ENCODE measurements at places on chromosomes 7 and 10.

GRCh38 chr10:122939856-122940543 is 14.0 kb downstream of the C10orf88 start:
- DNase-seq: peak; percentile 86

DNA sequence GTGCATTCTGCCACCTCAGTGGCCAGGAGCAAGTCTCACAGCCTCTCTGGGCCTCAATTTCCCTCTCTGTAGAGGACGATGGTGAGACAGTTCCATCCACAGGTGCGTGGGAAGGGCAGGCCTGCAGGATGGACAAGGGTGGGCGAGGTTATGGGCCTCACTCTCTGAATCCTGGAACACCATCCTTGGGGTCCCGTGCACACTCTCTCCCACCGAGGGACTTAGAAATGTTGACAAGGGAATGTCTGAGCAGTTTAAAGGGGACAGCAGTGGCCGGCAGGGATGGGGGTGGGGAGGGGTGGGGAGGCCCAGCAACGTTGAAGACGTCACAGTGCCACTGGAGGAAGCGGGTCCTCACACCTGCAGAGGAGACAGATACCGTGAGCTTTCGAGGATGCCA is 111.5 kb downstream of the FOXL3 start:
- DNase-seq: no peak

DNA sequence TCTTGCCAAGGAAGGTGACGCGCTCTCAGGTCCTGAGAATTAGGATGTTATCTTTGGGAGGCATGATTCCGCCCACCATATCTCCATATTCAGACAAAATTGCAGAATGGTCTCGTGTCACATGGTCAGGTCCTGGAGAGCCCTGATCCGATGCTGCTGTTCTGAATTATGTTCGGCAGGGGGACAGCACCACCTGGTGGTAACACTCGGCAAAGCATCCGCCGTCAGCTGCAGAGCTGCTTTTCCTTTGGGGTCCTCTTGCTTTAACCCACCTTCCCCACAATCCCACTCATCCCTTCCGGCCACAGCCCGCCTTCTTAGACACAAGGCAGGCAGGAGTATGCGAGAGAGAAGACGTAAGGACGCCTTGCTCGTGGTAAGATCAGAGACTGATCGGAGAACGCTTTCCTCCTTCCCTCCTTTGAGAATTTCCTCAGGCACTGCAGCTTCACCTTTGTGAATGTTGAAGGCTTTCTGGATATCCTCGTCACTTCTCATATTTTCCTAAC is 327.8 kb upstream of the C7orf33 start:
- DNase-seq: peak; percentile 44

- DNase-seq: no peak
Observed at GRCh38 chr10:101217044-101217425, 12.2 kb downstream of the LBX1 start.

DNA sequence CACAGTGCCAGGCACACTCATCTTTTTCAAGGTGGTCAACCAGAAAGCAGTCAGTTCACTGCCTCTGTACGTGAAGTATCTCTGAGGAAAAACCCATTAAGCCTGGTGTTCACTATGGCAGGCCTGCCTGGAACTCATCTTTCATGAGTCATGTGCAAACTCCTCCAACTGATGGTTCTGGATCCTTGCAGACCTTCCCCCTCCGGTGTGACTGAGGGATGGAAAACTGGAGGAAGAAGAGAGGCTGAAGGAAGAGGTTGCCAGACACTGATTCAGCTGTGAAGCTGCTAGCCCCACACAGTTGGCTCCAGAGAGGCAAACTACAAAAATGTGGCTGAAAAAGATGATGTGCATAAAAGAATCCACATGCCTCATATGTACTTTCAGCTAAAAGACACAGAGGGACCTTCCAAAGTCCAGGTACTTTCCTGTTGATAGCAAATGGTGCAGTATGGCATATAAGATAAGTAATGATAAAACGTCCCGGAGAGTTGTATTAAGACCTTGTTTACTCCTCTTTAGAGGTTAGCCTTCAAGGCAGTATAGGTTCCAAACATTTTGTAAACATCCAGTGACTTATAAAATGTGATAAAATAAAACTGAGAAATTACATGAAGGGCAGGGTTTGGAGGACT is 2.7 kb downstream of the CYP3A5 start:
- DNase-seq: no peak

- DNase-seq: no peak
Observed at GRCh38 chr10:84546609-84547008, 218.2 kb downstream of the CCSER2 start.

DNA sequence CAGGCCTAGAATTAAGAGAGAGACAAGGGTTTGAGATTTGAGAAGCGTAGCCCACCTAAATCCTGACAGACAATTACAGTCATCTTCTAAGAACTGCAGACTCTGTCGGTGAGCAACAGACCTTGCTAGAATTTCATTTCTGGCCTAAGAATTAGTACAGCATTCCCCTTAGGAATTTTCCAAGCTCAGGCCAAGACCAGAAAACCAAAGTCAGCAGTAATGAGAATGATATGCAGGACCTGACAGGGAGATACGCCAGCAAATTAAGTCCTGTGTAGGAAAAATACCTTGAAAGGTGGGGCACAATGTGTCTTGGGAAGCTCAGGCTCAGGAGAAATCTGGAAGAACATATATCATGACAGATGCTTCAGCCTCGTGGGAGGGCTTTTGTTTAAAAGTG is 52.7 kb upstream of the HERPUD2 start:
- peak; percentile 56 for DNase-seq

GRCh38 chr10:71112138-71112785 is 100.1 kb upstream of the UNC5B start:
- no peak for DNase-seq
